ENCODE measurements at places on chromosomes 4 and X.

GRCh38 chr4:48913346-48913745 lies 6.8 kb upstream of the OCIAD2 start:
- DNase-seq: peak; percentile 74

DNA sequence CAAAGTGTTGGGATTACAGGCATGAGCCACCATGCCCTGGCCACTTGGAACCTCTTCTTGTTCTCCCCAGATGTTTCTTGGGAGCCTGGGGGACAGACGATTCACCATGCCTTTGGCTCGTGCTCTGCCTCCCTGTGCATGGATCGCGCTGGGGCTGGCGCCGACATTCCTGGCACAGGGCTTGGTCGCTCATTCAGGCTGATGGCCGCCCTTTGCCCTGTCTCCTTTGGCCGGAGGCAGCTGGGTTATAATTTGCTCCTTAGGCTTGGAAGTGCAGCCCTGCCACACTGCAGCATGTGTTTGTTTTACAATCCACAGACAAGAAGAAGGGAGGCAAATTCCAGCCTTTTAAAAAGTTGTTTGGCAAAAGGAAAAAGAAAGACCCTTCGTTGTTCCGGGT lies 115.3 kb downstream of the AASDH start:
- DNase-seq: no peak

DNA sequence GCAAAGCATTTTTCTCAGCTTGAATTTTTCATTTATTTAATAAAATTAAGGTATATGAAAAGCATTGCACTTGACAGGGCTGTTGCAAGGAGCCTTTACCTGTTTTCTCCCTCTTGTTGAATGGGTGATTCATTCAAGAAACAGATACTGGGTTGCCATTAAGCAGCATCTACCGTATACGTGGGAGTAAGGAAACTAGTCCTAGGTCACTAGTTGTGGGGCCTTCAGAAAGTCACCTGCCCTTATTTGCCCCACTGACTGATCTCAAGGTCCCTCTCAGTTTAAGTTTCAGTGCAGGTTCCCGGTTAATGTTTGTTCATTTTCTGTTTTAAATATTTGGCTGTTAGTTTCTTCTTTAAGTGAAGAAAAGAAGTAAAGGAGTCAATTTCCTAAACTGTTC lies 34.0 kb downstream of the LHFPL1 start:
- no peak for DNase-seq

DNA sequence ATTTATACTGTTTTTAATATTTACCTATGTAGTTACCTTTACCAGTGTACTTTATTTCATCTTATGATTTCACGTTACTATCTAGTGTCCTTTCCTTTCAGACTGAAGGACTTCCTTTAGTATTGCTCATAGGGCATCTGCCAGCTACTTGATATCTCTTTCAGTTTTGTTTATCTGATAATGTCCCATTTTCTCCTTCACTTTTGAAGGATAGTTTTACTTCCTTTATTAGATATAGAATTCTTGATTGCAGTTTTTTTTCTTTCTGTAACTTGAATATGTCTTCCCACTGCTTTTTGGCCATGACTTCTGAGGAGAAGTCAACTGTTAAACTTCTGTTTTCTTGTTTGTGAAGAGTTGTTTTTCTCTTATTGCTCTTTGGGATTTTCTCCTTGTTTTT lies 69.4 kb upstream of the MAGED1 start:
- no peak for DNase-seq

- DNase-seq: peak; percentile 91
Measured at GRCh38 chr4:120071192-120071795, 4.6 kb upstream of the MAD2L1 start.

DNA sequence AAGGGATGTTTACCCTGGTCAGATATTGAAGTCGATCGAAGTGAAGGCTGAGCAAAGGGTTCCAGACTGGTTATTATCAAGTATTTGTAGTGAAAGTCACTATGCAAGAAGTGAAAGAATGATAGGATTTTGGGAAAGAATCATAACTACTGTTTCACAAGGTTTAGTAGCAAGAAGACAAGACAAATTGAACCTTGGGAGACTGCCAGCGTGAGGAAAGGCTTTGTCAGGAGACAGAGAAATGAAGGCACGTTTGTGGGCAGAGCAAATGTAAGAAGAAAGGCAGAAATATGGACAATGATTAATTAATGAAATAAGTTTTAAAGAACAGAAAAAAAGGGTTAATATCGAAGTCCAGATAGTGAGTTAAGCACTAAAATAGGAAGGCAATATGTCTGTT lies 456.8 kb downstream of the TRIML1 start:
- no peak for DNase-seq

DNA sequence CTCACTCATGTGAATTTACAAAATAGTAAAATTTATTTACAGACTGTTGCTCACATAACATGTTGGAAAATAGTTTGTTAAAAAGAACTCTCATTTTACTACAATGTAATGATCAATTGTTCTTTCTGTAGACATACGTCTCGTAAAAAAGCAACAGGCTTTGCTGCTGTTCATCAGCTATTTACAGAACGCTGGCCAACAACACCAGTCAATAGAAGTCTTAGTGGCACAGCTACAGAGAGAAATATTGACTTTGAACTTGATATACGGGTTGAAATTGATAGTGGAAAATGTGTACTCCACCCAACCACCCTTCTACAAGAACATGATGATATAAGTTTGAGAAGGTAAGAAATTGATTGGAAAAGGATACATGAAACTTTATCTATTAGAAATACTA lies 47.6 kb upstream of the ADAD1 start:
- no peak for DNase-seq

- peak; percentile 75 for DNase-seq
Measured at GRCh38 chr4:14415146-14415545, 587.1 kb upstream of the CPEB2 start.

GRCh38 chr4:107902715-107903114 lies 28.6 kb upstream of the CYP2U1 start:
- no peak for DNase-seq

- DNase-seq: no peak
Measured at GRCh38 chrX:133999031-133999705, 13.8 kb upstream of the GPC3 start.

- peak; percentile 72 for DNase-seq
Measured at GRCh38 chrX:53357799-53358530, 64.5 kb downstream of the SMC1A start.

DNA sequence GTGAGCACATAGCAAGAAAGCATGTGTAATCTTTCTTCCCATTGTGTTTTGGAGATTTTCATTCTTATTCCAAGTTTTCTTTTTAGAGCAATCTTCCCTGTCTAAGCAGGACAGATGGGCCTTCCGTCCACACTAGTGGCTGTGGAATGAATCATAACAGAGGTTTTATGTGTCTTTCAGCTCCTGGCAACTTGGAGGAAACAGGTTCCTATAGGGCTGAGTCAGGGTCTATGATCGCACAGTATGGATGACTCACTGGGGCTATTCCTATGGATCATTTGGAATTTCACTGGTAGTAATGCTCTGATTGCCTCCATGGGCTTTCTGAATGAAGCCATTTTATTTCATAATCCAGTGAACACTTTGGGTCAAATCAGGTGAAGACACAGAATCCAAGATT lies 51.8 kb upstream of the CBLL2 start:
- peak; percentile 52 for DNase-seq

DNA sequence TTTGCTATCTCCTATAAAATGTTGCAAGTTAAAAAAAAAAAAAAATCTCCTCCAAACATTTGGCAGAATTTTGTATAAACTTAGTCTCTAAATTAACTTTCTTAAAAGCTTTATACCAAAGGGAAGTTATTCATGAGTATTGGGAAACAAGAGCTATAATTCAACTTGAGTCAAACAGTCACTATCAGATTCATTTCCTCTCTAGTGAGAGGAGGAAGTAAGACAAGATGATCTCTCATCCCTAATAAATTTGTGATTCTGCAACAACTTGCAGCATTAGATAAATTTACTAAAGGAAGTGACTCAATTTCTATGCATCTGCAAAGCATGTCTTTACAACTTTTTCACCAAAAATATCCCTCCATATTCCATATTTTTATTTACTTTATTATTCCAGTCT lies 135.4 kb upstream of the GNPDA2 start:
- peak; percentile 28 for DNase-seq

- no peak for DNase-seq
Measured at GRCh38 chr4:175405961-175406360, 406.1 kb downstream of the GPM6A start.

DNA sequence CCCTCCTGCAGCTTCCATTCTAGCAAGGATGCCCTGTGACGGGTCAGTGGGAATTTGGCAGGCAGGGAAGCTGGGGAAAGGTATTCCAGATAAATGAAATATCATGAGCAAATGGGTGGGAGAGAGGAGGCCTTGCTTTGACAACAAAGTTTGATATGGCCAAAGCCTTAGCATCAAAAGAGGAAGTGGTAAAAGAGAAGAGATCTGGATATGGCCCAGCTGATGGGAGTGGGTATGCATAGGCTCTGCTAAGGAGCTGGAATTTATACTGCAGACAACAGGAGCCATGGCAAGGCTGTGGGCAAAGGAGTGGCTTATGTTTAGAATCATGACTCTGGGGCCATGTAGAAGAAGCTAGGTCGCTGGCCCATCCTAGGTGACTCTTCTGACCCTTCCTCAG lies 89.2 kb downstream of the PJA1 start:
- DNase-seq: no peak

- DNase-seq: no peak
Measured at GRCh38 chr4:6710282-6710681, 617 bp upstream of the MRFAP1L1 start.

DNA sequence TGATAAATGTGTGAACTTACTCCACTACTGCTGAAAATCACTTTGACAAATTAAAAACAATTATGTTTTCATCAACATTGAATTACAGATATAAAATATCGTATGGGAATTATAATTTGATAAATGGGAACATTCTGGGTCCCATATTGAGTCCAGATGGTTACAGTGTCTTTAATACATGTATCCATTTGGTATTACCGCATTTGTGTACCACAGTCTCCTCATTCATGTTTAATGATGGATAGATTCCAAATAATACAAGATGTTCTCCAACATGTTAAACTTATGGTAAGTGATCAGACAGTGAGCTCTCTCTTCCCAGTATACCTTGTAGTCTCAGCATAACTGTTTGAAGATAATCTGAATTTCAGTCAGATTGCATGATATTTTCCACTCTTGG lies 1706.8 kb upstream of the PCDH7 start:
- no peak for DNase-seq

- DNase-seq: no peak
Measured at GRCh38 chr4:152138451-152138850, 377.6 kb upstream of the GATB start.

GRCh38 chrX:65630771-65631170 lies 36.7 kb upstream of the MSN start:
- DNase-seq: no peak

- DNase-seq: no peak
Measured at GRCh38 chr4:52635560-52635959, 23.5 kb downstream of the USP46 start.

DNA sequence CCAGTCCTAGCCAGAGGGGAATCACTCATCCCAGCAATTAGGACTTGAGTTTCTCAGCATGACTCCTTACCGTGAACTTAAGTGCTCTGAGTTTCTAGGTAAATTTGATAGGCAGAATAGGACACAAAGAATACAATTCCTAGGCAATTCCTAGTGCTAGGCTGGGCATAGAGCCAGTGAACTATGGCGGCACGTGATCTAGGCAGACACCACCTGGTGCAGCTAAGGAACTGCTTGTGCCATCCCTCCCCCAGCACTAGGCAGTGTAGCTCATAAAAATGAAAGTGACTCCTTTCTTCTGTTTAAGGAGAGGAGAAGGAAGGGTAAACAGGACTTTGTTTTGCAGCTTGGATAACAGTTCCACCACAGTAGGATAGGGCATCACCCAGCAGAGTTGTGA lies 736.3 kb upstream of the PCDH7 start:
- no peak for DNase-seq

DNA sequence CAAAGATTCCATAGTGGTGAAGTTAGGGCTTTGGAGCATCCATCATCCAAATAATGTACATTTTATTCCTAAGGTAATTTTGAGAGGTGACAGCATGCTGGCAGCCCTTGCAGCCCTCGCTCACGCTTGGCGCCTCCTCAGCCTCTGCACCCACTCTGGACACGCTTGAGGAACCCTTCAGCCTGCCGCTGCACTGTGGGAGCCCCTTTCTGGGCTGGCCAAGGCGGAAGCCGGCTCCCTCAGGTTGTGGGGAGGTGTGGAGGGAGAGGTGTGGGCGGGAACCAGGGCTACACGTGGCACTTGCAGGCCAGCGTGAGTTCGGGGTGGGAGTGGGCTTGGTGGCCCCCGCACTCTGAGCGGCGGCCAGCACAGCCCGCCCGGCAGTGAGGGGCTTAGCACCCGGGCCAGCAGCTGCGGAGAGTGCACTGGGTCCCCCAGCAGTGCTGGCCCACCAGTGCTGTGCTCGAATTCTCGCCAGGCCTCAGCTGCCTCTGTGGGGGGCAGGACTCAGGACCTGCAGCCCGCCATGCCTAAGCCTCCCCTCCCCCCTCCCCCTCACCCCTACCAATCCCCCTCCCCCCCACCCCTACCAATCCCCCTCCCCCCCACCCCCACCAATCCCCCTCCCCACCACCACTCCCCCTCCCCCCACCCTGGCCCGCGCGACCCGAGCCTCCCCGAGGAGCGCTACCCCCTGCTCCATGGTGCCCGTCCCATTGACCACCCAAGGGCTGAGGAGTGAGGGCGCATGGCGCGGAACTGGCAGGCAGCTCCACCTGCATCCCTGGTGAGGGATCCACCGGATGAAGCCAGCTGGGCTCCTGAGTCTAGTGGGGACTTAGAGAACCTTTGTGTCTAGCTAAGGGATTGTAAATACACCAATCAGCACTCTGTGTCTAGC lies 37.0 kb upstream of the DKK2 start:
- no peak for DNase-seq

DNA sequence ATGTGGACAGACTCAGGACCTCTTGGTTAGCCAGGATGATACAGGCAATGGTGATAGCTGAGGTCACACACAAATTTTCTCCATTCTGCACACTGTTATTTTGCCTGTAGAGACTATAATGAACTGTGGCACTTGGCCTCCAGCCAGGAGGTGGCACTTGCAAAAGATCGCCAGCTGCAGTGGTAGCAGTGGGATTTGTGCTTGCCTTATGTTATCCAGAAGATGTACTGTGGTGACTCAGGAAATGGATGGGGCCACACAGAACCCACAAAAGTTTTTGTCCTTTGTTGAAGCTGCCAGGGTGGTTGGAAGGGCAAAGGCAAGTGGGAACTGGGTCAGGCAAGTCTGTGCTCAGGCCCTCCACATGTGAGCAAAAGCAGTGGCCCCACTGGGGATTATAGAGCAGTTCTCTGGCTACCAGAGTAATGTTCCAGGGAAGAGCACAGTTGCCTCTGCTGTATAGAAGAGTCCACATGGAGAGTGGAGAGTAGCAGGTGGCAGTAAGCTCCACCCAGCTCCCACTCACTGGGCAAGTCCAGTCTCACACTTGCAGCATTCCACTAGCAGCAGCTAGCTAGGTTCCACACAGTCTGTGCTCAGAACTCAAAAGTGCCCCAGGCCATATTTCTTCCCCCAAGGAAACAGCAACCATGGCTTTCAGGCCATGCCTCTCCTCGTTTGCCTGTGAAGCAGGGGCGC lies 5.9 kb upstream of the C4orf17 start:
- DNase-seq: no peak

GRCh38 chrX:155745792-155746191 lies 133.0 kb upstream of the TMLHE start:
- DNase-seq: peak; percentile 30

- DNase-seq: no peak
Measured at GRCh38 chr4:104146048-104146447, 348.6 kb downstream of the CXXC4 start.

GRCh38 chr4:159941076-159941475 lies 838.2 kb downstream of the RAPGEF2 start:
- DNase-seq: no peak

GRCh38 chr4:33057736-33058135 lies 2337.6 kb downstream of the PCDH7 start:
- DNase-seq: no peak
